ENCODE measurements at places on chromosomes 13 and 19.

- no peaks in the 10 kb centered on the region for H3K27me3 ChIP-seq
- H3K36me3 ChIP-seq, result no peaks in the 10 kb centered on the region
- H3K4me1 ChIP-seq, result no peaks in the 10 kb centered on the region
- H3K27ac ChIP-seq, result no peak overlapping the region
- H3K4me3 ChIP-seq, result no peak overlapping the region
- DNase-seq, result no peak
Measured at GRCh38 chr19:5238700-5239099, 101.9 kb downstream of the PTPRS start.

- H3K27me3 ChIP-seq, result no peaks in the 10 kb centered on the region
- no peak for DNase-seq
- no peaks in the 10 kb centered on the region for H3K4me1 ChIP-seq
Measured at GRCh38 chr13:111950697-111951096, 116.3 kb upstream of the SOX1 start.

GRCh38 chr13:71773531-71773930 lies 93.5 kb downstream of the DACH1 start:
- no peaks in the 10 kb centered on the region for H3K27me3 ChIP-seq
- no peak overlapping the region for H3K4me3 ChIP-seq
- no peak for DNase-seq
- H3K4me1 ChIP-seq, result no peaks in the 10 kb centered on the region

DNA sequence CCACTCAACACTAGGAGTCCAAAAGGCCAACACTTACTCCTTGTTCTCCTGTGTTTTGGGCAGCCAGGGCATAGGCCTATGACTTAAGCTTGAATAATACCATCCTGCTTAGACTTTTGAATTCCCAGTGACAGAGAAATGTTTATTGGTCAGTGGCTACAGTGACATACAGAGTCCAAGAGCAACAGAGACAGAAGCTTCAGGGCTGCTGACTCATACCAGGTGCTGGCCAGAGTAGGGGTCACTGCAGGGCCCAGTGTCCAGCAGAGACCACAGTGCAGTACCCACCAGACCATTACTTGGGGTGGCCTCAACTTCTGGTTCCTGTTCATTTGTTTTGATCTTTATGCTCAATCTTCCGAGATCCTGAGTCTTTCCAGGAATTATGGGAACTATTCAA lies 6.0 kb upstream of the FREM2 start:
- H3K4me1 ChIP-seq, result no peaks in the 10 kb centered on the region
- no peaks in the 10 kb centered on the region for H3K36me3 ChIP-seq
- no peak for DNase-seq
- no peak overlapping the region for H3K27ac ChIP-seq
- H3K27me3 ChIP-seq, result peaks cover 5% of the 10 kb centered on the region

- peak within 1 kb of the TSS; percentile 71 for H3K27ac ChIP-seq
- H3K36me3 ChIP-seq, result peaks cover 2% of the 10 kb centered on the region
- peaks cover 36% of the 10 kb centered on the region for H3K4me1 ChIP-seq
- peak; percentile 93 for DNase-seq
- H3K4me3 ChIP-seq, result peak within 1 kb of the TSS; percentile 93
- H3K27me3 ChIP-seq, result no peaks in the 10 kb centered on the region
Measured at GRCh38 chr19:45730368-45731288, at the start of gene FBXO46. FBXO46 (minus strand) TSS chr19:45730896; CDS start chr19:45713495, 17,401 bp downstream.
